GOT3 (cell line): ENCODE measurements at places on chromosomes 7 and 10.

GRCh38 chr7:76514926-76515771 is 4.8 kb downstream of the UPK3B start:
- DNase-seq: no peak

- no peak for DNase-seq
Measured at GRCh38 chr7:128202287-128202957, 38.7 kb upstream of the LEP start.

DNA sequence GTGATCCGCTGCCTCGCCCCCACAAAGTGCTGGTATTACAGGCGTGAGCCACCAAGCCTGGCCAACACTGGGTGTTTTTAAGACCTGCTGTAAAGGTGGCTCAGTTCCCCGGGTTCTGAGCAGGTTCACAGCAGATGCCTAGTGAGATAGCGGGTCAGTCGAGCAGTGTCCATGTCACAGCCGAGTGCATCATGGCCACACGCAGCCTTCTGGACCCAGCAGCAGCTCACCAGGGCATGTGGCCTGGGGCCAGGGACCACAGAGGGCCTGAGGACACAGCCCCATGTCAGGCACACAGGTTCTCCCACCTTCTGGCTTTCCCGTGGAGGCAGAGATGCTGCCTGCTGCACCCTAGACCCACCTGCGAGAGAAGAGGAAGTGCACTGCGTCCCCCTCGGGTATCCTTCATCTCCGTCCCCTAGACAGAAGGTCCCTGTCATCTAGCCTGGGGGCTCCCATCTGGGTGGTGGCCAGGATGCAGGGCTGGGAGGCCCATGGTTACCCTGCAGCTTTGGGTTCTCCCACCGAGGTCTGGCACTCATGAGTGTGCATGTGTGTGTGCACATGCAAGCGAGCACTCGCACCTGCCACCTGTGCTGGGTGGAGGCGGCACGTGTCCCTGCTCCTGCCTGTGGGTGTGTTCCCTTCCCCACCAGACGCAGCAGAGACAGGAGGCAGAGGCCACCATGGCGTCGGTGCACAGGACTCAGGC is 98.6 kb downstream of the NKX6-2 start:
- no peak for DNase-seq

DNA sequence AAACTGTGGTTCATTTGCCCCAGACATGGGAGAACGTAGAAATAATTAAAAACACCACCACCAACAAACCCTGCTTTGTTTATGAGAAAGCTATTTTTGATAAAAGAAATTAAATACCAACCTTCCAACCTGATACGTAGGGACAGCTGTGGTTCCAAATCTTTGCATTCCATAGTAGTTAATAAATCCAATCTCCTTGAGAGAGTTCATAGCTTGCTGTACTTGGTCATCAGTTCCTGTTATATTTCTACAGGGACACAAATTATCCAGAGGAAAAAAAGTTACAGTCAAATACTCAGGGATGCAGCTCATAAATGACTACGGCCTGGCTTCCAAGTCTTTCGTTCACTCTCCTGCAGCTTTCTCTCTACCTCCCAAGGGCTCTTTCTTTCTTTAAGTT is 41.1 kb downstream of the PUS7 start:
- no peak for DNase-seq

DNA sequence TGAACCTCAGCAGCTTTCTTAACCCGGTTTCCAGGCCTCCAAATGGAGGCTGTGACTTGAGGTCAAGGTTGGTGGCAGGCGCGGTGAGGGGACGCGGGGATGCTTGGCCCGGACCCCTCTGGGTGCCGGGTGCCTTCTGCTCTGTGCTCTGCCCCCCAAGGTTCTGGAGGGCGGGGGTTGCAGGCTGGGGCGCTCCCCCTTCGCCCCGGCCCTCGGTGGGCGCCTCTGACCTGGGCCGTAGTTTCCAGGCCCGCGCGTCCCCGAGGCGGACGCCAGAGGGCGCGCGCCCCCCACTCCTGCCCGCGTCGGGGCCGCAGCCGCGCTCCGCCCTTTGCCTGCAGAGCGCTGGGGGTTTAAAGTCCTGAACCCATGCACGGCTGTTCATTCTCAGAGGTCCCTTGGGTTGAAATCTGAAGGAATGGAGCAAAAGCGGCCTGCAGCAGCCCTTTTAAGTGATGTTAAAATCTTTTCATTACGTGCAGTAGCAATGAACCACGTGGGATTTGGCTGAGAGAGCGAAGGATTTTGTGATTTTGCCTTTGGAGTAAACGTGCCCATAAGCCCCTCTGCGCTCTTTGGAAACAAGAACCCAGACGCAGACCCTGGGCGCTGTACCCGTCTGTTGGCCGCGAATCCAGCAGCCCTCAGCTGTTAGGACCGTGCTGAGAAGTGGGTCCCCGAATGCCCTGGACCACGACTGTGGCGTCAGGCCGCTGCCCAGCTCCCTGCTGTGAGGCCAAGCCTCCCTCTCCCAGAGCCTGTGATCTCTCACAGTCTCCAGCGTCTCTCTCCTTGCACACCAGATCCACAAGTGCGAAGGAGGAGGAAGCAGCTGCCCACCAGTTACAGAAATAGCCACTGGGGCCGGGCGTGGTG is 135.0 kb downstream of the ACTR3B start:
- no peak for DNase-seq

DNA sequence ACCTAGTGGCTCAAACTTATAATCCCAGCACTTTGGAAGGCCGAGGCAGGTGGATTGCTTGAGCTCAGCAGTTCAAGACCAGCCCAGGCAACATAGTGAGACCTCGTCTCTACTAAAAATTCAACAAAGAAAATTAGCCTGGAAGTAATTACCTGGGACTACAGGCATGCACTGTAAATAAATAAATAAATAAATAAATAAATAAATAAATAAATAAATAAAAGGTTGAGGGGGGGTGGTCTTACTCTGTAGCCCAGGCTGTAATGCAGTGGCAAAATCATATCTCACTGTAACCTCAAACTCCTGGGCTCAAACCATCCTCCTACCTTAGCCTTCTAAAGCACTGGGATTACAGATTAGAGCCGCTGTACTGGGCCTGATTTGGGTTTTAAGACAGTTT is 50.5 kb downstream of the RALA start:
- DNase-seq: no peak

GRCh38 chr10:89929282-89930026 is 228.1 kb downstream of the KIF20B start:
- DNase-seq: no peak

GRCh38 chr10:66832781-66833422 is 92.9 kb upstream of the LRRTM3 start:
- DNase-seq: no peak

GRCh38 chr7:66832531-66833351 is 88.3 kb upstream of the TMEM248 start:
- DNase-seq: no peak

DNA sequence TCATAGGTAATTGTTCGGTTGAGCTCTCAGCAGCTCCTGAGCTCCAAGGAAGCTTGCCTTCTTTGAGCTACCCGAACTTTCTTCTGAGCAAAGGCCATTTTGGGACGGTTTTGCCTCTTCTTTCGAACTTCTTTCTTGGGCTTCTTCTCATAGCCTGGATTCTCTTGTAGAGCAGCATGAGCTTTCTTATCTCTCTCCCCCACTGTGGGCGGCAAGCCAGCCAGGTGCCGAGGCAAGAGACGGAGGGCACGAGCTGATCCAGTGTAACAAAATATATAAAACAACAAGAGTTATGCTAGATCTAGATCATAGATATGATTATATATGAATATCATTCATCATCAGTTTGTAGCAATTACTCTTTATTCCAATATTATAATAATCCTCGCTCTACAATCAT is 16.5 kb upstream of the KNDC1 start:
- DNase-seq: no peak

- DNase-seq: no peak
Measured at GRCh38 chr10:70537398-70538194, 59.0 kb downstream of the PALD1 start.

GRCh38 chr10:14302035-14302434 is 28.7 kb downstream of the FRMD4A start:
- no peak for DNase-seq

DNA sequence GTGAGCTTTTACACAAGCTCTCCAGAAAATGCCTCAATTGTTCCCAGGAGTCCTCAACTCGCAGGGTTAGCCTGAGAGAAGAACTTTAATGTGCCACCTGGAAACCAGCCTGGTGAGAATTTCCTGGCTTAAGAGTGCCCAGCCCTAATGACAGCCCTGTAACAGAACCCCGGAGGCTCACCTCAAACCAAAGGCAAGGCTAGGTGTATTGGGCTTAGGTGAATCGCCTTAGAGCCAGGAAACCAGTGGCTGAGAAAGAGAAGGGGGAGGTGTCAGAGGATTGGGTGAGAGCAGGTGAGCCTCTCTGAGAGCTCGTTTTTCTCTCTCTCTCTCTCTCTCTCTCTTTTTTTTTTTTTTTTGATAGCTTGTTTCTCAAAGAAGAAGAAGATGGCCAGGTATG is 7.3 kb downstream of the OCM2 start:
- no peak for DNase-seq

- DNase-seq: no peak
Measured at GRCh38 chr7:14286036-14286435, 296.6 kb upstream of the ETV1 start.

DNA sequence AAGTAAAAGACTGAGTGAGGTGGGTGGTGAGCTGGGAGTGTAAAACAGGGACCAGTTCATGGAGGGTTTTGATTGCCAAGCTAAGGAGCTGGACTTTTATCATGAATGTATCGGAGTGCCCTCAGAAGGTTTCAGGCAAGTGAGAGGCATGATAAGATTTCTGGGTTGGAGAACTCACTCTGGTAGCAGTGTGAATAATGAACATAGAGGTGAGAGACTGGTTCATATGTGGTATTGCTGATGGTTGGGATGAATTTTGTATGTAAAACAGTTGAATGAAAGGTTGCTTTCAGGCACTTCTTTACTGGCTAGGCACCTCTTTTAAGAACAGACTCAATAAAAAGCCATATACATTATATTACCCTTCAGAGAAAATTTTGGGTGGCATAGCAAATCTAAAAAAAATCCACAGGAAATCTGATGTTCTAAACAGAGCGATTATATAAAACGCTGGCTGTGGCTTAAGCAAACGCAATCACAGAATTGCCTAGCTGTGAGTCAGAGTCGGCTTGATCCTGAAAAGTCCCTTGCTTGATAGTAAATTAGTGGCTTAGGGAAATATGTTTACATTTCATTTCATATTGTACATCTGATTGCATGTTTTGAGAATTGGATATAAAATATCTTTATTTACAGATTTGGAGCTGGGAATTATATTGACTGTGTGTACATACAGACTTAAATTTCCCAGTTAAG is 92.9 kb upstream of the HDAC9 start:
- DNase-seq: no peak

DNA sequence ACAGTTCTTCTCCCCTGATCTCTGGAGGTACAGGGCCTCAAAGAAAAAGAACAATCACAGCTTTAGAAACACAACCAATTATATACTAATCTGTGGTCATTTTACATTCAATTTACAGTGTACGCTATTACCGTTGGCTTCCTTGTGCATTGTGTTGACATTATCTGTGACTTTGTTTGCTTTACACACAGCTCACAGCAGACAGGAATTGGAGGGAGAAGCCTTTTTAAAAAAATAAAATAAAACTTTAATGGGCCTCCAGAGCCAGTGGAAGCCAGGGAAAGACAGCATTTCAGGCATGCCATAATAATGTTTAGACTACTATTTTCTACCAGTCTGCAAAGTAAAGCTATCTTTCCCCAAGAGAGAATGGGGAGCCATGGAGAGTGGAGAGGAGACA is 179.0 kb upstream of the ADO start:
- DNase-seq: no peak
